ENCODE measurements at places on chromosomes 7 and 10.
A peak's percentile ranks its signal among the peaks of the same experiment; 100 is the strongest.

GRCh38 chr10:5146920-5147254 is 38.1 kb downstream of the AKR1C8 start:
- DNase-seq = no peak

DNA sequence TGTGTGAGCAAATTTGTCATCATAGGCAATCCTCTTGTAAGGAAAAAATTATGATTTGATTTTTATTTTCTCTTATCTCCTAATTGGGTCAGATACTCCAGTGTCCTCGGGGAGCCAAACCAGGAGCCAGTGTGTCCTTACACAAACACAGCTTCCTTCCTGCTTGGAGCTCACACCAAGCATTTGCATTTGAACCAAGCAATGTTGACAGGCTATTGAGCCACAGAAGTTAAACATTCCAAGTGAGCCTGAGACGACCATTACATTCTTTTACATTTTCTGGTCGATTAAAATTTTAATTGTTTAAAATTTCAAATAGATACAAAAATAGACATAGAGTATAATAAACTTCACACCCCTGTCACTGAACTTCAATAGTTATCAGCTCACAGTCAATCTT is 194.8 kb downstream of the CFTR start:
- no peak for DNase-seq

DNA sequence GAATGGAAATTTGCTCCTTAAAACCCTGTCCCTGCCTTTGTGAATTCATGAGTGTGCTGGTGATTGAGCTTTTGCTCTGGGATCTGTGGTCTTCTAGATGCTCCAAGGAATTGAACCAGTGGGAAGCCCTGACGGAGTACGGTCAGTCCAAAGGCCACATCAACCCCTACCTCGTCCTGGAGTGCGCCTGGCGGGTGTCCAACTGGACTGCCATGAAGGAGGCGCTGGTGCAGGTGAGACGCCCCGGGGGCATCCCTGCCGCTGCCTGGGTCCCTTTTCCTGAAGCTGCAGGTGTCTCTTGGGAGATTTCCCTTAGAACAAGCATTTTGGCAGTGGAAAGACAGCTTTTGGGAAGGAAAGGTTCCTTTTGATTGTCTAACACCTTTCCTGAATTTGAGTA is 100.3 kb downstream of the TRRAP start:
- DNase-seq = no peak

GRCh38 chr10:69057261-69057950 is 30.5 kb upstream of the SRGN start:
- no peak for DNase-seq

- peak; percentile 40 for DNase-seq
Measured at GRCh38 chr7:30465046-30465810, 13.4 kb downstream of the NOD1 start.

GRCh38 chr7:76216381-76217082 is 14.8 kb downstream of the SRRM3 start:
- no peak for DNase-seq

DNA sequence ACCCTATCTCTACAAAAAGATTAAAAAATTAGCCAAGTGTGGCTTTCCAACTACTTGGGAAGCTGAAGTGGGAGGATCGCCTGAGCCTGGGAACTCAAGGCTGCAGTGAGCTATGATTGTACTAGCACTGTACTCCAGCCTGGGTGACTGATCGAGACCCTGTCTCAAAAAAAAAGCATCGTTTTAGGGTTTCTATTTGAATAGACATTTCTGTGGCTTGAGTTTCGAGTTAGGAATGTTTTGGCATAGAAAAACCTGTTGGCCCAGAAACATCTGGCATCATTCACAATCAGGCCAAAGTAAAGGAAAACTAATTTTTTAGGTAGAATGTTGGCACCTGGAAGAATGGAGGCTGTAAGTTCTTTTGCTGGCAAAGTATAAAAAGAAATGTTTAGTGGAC is 72.4 kb downstream of the AUTS2 start:
- no peak for DNase-seq

DNA sequence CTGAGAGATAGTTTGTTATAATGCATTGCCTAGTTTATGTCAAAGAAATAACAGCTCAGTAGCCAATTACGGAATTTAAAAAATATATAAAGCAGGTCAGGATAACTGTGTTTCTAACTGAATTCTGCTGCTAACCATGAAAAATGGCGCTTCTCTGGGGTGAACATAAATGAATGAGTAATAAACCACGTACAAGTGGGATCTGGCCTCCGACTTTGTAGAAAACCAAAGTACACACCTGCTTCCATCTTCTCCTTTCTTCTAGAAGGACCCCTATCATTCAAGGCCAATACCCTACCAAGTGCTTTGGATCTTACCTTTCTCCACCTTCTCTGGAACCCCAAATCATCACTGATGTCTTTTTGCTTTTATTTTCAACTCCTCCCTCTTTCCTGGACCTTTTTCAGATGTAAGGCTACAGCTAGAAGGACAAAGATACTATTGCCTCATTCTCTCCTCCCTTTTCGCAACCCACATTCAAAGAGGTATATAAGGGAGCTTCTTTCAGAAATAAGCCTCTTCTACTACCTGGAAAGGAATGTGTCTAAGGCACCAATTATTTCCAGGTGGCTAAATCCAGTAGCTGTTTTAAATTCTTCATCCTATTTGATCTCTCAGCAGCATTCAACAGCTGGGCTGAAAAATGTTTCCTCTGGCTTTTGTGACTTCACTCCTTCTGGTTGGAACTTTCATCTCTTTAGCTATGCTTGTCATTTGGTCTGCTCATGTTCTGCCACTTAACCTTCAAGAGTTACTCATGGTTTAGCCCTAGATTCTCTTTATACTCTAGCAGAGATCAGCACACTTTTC is 37.7 kb downstream of the NAMPT start:
- no peak for DNase-seq

GRCh38 chr7:14751461-14751860 is 151.1 kb downstream of the DGKB start:
- no peak for DNase-seq

DNA sequence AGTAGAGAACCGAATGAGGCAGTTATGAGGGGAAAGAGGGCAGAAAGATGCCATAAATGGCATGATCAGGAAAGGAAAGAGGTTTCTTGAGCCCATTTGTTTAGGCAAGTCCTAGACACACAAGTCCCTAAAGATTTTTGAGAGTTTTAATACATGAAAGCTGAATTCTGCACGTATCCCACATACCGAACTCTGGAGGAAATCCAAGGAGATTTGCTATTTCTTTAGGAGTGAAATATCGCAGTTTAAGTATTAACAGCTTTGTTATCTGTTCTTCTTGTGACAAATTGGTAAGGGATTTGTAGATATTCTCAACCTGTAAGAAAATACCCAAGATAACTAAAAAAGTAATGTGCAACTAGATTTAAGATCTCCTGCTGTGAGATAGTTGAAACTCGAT is 23.7 kb upstream of the CUBN start:
- DNase-seq = no peak

- no peak for DNase-seq
Measured at GRCh38 chr10:75544386-75544785, 113.0 kb downstream of the LRMDA start.

- DNase-seq = no peak
Measured at GRCh38 chr10:103802637-103803353, 52.6 kb downstream of the SH3PXD2A start.

DNA sequence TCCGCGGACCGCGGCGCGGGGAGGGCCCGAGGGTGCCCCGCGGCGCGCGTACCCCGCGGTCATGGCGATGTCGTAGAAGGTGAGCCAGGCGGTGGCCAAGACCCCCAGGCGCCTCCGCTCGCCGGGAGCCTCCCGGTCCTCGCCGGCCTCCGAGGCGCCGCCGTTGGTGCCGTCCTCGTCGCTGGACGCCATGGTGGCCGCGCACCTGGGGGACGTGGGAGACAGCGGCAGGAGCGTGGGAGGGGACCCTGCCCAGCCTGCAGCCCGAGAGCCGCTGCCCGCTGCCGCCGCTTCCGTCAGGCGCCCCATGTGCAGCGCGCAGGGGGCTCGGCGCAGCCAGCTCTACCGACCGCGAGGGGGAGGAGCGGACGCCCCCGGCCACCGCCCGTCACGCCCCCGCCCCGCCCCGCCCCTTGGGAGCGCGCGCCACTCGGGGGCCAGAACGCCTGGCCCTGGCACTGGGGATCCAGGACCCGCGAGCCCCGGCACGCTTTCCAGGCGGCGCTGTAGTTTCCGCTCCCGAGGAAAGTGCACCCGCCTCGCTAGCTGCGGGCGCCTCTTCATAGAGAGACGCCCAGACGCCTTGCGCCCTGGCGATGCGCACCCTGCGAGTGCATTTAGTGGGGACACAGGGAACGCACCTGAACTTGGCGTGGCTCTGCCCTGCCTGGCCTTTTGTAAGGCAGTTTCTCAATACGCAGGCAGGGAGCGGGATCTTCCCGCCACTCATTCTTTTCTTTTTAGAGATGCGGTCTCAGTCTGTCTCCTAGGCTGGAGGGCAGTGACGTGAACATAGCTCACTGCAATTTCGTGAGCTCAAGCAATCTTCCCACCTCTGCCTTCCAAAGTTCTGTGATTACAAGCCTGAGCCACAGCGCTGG is at the start of gene HACD1:
Gene HACD1 (minus strand): TSS at position 344 of the 881 bp plus-strand sequence. CDS start 35 bp downstream, at position 309.
- DNase-seq = no peak

DNA sequence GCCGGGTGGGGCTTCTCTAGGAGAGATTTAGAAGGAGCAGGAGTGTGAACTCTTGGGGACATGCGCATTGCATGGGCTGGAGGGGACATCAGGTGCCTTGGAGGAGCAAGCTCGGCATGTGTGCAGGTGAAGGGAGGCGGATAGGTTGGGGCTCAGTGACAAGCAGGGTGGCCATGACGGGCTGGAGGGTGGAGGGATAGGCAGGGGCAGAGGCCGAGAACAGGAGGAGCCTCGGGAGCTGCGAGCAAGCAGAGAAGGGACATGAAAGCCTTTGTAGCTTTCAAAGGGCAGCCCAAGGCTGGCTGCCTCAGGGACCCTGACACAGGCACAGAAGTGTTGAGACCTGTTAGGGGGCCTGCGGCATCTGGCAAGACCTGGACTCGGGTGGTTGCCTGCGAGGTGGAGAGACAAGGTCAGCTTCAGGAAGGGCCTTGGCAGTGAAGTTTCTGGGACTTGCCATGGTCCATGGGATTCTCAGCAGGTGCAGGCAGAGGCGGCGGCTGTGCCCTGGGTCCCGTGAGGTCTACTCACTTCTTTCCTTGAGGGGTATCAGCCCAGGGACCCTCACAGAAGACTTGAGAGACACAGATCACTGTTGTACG is 664.8 kb downstream of the SDK1 start:
- no peak for DNase-seq

- DNase-seq = no peak
Measured at GRCh38 chr7:45151967-45152366, 5.6 kb upstream of the RAMP3 start.

GRCh38 chr10:117638200-117638599 is 95.7 kb downstream of the EMX2 start:
- no peak for DNase-seq

DNA sequence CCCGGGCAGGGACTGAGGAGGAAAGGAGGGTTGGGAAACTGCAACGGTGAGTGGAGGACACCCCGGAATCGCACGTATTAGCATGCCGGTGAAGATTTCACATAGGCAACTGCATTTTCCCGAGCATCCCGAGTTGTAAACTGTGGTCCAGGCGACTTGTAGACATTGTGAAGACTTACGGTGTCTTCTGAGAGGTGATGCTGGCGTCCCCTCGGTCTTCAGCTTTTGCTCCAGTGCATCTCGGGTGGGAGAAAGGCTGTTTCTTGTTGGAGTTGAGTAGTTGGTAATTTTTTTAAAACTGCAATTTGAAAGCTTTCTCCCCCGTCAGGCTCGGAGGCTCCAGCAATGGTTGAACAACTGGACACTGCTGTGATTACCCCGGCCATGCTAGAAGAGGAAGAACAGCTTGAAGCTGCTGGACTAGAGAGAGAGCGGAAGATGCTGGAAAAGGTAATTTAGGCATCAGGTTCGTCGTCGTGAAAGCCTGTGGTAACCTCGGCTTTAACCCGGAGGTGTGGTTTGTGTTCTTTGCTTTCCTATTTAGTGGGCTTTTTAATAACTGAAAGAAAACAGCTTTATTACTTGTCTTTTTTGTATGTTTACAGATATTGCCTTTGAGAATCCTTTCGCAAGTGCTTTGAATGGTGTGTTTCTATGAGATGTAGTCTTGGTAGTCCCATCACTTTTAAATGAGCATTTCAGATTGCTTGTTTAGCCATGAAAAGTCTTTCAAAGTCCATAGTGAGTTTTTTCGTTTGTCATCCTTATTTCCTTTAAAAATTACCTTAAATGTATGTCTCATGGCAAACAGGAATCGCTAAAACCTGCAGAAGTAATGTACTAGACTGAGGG is 687 bp downstream of the HELLS start:
- no peak for DNase-seq

GRCh38 chr7:42614636-42615035 is 297.2 kb downstream of the C7orf25 start:
- no peak for DNase-seq

DNA sequence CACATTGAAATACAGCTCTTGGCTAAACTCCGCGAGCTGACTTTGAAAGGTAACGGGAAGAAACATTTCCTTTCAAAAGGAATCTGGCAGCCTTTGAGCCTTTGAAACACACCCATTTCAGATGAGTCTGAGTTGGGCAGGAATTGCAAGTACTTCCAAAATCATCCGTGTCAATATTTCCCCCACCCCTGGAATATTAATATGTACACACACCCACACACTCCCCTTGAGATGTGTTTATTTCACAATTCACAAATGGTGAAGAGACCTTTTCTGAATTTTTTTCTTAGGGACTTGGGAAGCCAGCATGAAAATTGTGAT is 438.7 kb upstream of the NRP1 start:
- DNase-seq = no peak

DNA sequence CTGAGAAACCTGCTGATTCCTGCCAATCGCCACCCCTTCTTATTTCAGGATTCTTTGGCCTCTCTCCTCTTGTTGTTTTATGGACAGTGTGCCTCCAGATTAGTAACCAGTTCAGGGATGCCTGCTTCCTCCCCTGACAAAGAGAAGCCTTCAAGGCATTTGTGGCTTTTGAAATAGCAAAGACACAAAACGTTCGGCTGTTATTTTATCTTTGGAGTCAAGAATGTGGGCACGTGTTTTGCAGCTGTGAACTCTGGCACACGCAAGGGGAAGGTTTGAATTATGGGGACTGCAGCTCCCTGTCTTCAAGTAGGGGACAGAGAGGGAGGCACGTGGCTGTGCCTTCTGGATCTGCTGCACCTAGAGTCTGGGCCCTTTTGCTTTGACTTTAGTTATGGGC is 157.9 kb upstream of the GRB10 start:
- no peak for DNase-seq

DNA sequence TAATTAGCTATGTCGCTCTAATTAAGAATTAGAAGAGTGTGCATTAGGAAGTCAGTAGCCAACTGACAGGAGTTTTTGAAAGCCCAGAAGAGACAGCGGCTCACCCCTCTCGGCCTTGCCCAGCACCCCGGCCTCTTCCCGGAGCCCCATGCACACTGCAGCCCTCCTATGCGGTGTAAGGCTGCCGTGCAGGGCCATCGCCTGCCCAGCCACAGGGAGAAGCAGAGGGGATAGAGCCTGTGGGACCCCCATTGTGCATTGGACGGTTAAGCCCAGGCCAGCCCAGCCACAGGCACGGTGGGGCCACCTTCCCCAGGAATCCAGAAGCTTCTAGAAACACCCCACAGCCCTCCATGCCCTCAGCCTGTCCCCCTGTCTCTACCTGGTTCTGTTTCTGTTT is 569.7 kb upstream of the MKI67 start:
- DNase-seq = no peak

- DNase-seq = no peak
Measured at GRCh38 chr7:22219739-22220493, 137.0 kb downstream of the RAPGEF5 start.

Data from fibroblast of the conjunctiva (primary cell).